GOT3 (cell line): ENCODE measurements at places on chromosomes 16 and 17.

- DNase-seq = no peak
These were observed 13.0 kb downstream of the MYBBP1A start for GRCh38 chr17:4542003-4542725.

DNA sequence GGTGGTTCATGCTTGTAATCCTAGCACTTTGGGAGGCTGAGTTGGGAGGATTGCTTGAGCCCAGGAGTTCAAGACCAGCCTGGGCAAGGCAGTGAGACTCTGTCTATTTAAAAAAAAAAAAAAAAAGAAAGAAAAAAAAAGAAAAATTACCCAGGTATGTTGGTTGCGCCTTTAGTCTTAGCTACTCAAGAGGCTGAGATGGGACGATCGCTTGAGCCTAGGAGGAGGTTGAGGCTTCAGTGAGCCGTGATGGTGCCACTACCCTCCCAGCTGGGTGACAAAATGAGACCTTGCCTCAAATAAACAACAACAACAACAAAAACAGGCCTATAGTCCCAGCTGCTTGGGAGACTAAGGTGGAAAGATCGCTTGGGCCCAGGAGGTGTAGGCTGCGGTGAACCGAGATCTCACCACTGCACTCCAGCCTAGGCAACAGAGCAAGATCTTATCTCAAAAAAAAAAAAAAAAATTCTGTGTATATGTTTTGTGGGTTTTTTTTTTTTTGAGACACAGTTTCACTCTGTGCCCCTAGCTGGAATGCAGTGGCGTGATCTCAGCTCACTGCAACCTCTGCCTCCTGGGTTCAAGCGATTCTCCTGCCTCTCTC is 12.5 kb upstream of the ANKRD40CL start:
- no peak for DNase-seq

DNA sequence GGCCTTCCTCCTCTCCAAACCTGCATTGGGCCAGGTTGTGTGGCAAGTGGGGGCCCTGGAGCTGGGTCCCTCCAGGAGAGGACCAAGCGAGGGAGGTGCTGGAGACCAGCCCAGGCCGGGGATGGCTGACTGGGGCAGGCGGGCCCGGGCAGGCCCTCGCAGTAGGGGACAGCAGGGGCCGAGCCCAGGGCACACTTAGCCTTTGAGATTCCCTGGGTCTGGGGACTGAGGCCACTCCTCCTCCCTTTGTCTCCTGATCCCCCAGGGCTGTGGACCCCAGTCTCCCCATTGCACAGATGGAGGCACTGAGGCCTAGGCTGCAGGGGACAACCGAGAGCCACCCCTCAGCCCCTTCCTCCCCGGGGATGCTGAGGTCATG is 5.2 kb downstream of the FOXJ1 start:
- no peak for DNase-seq

GRCh38 chr17:11493936-11494335 is 104.3 kb upstream of the DNAH9 start:
- no peak for DNase-seq

DNA sequence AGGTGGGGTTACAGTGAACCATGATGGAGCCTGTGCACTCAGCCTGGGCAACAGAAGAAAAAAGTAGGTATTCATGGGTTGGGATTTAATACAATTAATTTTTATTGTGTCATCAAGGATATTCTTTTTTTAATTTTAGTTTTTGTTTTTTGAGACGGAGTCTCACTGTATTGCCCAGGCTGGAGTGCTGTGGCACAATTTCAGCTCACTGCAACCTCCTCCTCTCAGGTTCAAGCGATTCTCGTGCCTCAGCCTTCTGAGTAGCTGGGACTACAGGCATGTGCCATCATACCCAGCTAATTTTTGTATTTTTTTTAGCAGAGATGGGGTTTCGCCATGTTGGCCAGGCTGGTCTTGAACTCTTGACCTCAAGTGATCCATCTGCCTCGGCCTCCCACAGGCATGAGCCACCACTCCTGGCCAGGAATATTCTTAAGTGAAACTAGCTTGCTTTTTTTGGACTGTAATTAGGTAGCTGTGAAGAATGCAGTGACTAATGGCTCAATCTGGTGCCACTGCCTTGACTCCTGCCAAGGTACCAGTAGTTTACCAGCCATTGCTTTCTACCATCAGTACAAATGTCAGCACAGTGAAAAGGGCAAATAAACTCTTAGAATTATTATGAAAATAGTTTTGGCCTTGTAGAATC is 4.8 kb downstream of the PPM1D start:
- peak; percentile 7 for DNase-seq

- DNase-seq = peak; percentile 33
These were observed at the start of gene GSE1 for GRCh38 chr16:85612801-85613603. Gene GSE1, plus strand, starts transcription at chr16:85613322. Its CDS starts 70 bp downstream, at chr16:85613392.

- no peak for DNase-seq
These were observed 1.2 kb downstream of the NAGLU start for GRCh38 chr17:42537156-42537805.

DNA sequence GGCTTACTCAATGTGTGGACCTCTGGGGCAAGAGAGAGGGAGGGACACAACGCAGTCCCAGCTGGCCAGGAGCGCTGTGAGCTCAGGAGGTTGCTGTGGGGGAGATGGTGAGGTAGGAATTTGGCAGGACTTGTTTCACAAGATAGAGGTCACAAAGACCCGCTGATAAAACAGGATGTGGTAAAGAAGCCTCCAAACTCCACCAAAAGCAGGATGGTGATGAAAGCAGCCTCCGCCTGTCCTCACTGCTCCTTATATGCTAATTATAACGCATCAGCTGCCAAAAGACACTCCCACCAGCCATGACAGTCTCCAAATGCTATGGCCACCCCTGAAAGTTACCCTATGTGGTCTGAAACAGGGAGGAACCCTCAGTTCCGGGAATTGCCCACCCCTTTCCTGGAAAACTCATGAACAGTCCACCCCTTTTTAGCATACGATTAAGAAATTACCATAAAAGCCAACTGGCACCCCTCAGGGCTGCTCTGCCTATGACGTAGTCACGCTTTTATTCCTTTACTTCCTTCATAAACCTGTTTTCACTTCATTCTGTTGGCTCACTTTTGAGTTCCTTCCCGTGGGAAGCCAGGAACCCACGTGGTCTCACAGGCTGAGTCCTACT is 5.3 kb upstream of the EIF4A3 start:
- DNase-seq = no peak

DNA sequence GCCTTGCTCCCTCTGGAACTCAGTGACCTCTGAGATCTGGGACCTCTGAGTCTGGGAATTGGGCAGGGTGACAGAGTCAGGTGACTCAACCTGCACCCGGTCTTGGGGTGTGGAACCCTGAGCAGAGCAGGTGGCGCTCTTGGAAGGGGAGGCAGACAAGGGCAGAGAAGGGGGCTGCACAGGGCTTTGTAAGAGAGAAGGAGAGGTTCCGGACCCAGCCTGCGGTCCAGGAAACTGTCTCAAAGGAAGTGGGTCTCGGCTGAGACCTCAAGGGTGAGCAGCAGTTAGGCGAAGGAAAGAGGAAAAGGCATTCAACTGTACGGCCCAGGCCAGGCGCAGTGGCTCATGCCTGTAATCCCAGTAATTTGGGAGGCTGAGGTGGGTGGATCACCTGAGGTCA is 10.0 kb upstream of the RIPOR1 start:
- DNase-seq = no peak

DNA sequence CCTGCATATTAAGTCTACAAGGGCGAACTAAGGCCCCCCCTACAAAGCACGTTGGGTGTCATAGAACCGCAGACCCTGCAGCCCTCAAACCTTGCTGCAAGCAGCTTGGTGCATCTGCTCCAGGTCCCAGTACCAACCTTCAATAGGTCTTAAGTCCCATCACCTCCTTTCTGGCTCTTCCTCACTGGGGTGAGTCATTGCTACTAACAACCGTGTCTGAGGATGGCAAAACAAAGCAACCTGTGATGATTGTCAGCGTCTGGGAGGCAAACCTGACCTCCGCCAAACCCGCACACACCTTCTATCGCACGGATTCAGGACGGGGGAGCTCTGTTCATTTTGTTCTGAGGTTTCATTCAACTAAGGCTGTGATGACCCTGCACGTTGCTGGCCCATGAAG is 138.9 kb downstream of the SLC39A11 start:
- no peak for DNase-seq

GRCh38 chr17:27009087-27009486 is 284.8 kb upstream of the WSB1 start:
- DNase-seq = no peak

GRCh38 chr16:55323637-55324271 is at the start of gene IRX6:
Gene IRX6, plus strand, starts transcription at chr16:55324203. Its CDS starts 889 bp downstream, at chr16:55325092.
- no peak for DNase-seq

DNA sequence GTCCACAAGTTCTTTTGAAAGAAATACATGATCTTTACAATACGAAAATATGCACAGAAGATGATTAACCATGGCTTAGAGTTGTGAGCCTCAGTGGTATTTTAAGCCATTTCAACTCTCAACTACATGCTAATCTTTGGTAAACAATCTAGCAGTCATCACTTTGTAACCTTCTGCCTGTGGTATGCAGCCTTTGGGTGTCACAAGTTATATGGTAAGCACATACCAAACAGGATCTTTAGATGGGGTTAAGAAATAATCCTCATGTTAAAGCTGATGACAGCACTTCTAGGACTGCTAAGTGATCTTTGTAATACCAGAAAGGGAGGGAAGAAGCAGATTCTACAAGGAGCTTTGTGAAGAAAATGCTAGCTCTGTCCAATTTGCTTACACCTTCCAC is 74.3 kb downstream of the CA4 start:
- no peak for DNase-seq

DNA sequence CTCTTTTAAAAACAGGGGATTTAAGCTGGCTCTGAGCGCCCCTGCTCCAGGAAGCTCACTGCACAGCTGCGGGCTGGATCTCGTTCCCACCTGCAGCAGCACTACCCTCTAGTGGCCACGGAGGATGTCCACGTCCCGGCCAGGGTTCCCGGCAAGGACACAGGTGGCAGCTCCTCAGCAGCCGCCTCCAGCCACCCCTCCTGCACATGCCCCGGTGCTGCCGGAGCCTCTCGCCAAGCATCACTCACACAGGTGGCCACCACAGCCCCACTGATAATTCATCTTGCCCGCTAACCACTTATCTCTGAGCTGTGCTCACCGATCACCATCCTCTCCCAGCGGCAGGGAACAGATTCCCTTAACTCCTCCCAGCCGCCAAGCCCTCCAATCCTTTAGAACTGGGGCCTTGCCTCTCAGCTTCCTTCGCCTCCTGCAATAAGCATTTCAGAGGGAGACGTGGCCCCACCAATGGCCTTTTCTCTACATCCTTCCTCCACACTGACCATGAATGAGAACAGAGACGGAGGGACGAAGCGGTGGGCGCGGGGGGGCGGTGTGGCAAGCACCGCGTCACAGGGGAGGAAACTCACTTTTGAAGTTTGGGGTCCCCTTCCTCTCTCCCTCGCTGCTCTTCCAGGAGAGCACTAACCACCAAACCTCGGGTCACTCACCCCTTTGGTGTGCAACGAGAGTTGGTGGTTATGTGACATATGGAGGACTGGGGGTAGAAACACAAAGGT is 222.1 kb downstream of the RBFOX3 start:
- no peak for DNase-seq

DNA sequence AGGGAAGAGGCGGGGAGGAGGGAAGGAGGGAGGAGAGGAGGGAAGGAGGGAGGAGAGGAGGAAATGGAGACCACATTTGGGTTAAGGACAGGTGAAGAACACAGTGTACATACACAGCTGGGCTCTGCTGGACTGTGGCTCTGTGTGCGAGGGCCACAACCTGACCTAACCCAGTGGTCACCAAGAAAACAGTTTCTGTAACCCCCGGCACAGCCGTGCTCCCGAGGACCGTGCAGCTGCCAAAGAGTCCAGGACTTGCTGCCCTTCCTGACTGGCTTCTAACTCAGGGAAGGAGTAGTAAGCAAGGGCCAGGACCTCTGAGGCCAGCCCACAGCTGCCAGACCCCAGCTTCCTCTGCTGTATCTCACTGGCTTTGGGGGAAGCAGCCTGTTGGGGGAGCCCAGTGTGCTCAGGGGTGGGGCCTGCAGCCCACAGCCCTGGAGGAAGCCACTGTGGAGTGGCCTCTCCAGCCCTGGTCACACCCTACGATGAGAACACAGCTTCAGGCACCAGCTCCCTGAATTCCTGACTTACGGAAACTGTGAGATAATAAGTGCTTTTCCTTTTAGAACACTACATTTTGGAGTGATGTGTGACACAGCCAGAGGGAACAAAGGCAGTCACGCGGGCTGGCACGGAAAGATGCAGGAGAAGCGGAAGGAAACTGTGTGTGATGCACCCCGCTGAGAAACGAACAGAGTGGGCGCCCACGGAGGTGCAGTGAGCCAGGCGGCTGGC is 32.3 kb downstream of the SLC7A5 start:
- no peak for DNase-seq

DNA sequence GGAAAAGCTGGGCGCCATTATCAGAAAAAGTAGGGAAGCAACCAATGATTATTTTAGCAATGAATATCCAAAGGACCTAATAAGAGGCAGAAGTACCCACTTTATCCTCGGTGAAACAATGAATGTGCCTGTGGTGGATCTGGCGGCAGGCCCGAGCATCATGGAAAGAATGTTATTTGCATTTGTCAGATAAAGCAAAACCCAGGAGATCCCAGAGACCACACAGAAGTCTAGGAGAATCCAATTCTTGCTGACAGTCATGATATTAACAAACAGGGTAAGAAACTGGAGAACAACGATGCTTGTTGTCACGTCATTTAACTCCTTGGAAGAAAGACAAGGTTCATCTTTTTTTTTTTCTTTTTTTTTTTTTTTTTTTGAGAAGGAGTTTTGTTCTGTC is 12.0 kb upstream of the TNRC6A start:
- DNase-seq = no peak

DNA sequence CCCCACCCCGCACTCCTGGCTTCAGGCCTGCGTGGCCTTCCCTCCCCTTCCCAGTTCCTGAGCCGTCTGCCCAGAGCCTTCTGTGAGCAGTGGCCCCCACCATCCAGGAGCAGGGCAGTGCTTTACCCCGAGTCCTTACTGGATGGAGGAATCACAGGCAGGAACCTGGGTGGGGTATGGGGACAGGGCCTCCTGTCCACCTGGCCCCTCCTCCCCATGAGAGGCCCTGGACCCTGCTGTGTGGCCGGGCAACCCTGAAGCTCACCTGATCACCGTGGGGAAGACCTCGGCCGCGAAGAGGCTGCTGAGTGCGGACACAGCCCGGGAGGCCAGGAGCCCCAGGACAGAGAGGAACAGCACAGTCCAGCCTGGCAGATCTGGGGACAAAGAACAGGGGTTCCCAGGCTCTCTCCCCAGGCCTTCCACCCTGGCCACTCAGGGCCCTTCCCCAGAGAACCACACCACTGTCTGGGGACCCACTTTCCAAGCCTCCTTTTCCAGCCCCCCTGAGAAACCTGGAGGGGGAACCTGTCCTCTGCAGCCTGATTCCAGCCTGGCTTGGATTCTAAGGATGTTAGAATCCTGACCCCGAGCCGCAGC is 3.2 kb downstream of the SLC22A31 start:
- DNase-seq = no peak

GRCh38 chr16:73413091-73413829 is 365.3 kb upstream of the ZFHX3 start:
- DNase-seq = no peak
